ENCODE measurements at places on chromosomes 7 and 10.
A peak's percentile ranks its signal among the peaks of the same experiment; 100 is the strongest.

GRCh38 chr7:82729172-82730030, 285.8 kb upstream of the CACNA2D1 start:
- DNase-seq: peak; percentile 24

- DNase-seq: no peak
Measured at GRCh38 chr10:57694956-57695608, 572.6 kb downstream of the IPMK start.

DNA sequence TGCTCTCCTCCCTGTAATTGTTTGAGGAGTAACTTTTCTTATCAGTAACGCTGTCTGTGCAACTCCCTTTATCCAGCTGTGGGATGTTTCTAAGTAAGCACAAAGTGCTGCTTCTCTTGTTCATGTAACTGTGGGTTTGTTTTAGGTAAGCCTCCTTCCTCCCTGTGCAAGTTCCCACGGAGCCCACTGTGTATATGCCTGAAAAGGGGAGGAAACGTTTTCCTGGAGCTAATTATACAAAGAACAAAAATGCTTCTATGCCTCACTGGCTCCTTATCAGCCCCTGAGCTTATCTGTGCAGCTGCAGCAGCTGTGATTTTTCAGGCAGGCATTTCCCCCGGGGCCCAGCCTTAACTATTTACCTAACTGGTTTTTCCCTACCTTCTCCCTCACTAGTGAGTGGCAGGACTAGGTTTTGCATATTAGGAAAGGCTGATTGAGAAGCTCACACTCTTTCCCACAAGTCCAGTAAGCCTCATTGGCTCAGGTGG, 593.4 kb upstream of the GHITM start:
- DNase-seq: no peak

DNA sequence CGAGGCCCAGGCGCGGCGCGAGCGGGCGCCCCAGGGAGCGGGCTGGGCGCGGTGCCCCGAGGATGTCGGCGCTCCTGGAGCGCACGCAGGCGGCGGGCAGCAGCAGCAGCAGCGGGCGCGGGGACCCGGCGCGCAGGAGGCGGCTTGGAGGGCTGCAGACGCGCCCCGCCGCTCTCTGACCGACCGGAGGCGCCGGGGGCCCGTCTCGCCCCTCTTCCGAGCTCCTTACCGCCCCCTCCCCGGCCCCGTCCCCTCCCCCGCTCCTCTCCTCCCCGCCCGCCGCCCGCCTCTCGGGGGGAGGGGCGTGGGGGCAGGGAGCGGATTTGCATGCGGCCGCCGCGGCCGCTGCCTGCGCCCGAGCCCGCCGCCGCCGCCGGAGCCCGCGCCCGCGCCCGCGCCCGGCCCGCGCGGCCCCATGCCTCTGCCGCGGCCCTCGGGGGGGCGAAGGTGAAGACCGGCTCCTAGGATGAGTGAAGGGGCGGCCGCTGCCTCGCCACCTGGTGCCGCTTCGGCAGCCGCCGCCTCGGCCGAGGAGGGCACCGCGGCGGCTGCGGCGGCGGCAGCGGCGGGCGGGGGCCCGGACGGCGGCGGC, at the start of gene NRG3:
NRG3 (plus strand) TSS at position 320 of the 592 bp plus-strand sequence.
- DNase-seq: no peak

- no peak for DNase-seq
Measured at GRCh38 chr7:158536871-158537515, 50.6 kb downstream of the PTPRN2 start.

- peak; percentile 16 for DNase-seq
Measured at GRCh38 chr10:100895346-100895745, 17.4 kb upstream of the SLF2 start.

- DNase-seq: peak; percentile 60
Measured at GRCh38 chr10:133442191-133442966, 11.4 kb upstream of the SCART1 start.

GRCh38 chr7:106371629-106372028, 86.8 kb upstream of the NAMPT start:
- no peak for DNase-seq

- no peak for DNase-seq
Measured at GRCh38 chr7:156499247-156499881, 141.2 kb upstream of the RNF32 start.

GRCh38 chr10:131746785-131747184, 154.0 kb upstream of the PPP2R2D start:
- DNase-seq: no peak

DNA sequence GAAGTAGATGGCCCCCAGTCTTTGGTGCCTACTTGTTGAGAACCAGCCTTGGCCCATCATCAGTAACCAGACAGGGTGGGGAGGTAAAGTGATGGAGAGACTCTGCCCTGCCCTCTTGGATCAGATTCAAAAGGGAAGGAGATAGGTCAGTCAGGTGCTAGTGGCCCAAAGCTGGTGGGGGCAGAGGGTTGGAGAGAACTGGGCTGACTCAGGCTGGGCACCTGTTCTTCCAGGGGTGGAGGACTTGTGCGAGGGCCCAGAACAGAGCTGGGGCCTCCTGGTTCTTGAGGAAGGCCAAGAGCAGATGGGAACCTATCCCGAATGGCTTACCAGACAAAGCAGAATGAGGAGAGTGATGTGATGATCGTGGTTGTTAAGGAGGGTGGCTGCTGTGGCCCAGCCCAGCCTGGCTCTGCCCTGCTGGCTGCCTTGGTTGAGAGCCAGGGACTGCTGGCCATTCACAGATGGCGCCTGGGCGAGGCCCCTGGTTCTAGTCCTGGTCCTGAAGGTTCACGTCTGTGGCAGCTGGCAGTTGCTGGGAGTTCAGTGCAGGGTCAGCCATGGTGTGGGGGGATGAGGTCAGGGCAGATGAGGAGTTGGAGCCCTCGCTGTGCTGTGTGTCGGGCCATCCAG, 36.6 kb downstream of the PALD1 start:
- DNase-seq: no peak

GRCh38 chr10:7487528-7487927, 76.7 kb upstream of the SFMBT2 start:
- no peak for DNase-seq

GRCh38 chr10:123151737-123152135, 2.5 kb upstream of the BUB3 start:
- no peak for DNase-seq

DNA sequence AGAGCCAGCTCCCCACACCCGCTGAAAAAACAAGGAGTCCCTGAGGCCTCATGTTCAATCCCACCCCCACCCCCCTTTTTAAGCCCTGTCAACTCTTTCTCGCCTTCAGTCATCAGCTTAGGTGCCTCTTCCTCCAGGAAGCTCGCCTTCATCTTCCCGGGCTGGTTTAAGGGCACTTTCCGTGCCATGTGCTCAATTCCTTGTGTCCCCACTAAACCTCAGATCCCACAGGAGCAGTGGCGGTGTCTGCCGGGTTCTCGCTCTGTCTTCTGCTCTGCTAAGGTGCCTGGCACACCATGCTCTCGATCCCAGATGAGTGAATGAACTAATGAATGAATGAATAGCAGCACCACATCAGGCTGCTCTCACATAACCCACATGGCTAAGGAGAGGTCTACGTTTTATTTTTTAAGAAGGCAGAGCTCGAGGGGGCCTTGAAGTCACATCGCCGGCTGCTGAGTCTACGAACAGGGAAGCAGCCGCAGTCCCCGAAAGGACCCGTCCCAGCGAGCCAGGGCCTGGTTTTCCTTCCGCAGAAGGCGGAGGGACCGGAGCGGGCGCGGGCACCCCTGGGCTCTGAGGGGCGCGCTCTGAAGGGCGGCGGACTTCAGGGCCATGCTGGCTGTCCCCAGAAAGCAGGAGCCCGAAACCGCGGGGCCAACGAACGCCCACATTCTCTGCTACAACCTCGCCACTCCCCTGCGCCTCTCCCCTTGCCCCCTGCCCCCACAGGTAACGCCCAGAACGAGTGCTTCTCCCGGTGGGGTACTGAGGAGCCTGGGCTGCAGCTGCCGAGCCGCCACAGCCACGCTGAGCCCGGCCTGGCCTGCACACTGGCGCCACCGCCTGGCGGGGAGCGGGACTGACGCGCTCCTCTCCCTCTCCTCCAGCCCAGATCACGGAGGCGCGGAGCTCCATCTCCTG, 73.4 kb upstream of the KCNMA1 start:
- peak; percentile 76 for DNase-seq

- DNase-seq: no peak
Measured at GRCh38 chr7:39616138-39616537, 7.2 kb upstream of the RALA start.

GRCh38 chr10:16727666-16728065, 89.6 kb downstream of the RSU1 start:
- DNase-seq: no peak

- DNase-seq: no peak
Measured at GRCh38 chr10:97711640-97712572, 1.6 kb upstream of the MARVELD1 start.

DNA sequence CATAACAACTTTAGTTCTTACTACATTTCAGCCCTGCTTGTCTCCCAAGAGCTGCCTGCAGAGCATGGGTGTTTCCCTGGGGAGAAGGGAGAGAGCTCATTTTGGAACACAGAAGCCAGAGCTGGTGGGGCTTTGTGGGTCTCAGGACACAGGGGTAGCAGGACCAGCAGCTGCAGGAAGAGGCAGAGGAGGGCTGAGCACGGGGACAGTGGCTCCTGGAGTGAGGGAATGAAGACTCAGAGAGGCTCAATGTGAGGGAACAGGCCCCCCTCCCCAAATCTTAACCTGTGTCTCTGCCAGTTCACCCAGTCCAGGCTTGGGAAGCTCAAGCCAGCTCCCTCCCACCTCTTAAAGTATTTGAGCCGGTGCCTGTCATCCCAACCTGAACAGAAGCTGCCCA, 50.0 kb downstream of the CHST3 start:
- no peak for DNase-seq

- no peak for DNase-seq
Measured at GRCh38 chr7:387132-388022, 97.4 kb downstream of the FOXL3 start.

DNA sequence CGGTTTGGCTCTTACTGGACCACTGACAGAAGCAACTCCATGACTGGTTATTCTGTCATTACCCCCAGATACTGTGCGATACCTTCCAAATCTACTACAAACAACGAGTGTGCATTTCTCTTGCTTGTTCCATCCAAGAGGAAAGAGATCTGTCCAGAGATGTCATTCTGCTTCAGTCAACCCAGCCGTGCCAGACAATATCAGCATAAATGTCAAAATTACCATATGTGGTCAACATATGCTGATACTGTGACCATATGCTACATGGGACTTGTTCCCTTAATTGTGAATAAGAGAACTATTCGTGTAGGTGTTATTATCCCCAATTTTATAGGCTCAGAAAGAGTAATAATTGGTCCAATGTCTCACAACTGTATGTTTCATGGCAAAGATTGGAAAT, 143.2 kb upstream of the PRSS1 start:
- no peak for DNase-seq

- DNase-seq: no peak
Measured at GRCh38 chr7:6170571-6171531, 101.6 kb downstream of the CYTH3 start.

DNA sequence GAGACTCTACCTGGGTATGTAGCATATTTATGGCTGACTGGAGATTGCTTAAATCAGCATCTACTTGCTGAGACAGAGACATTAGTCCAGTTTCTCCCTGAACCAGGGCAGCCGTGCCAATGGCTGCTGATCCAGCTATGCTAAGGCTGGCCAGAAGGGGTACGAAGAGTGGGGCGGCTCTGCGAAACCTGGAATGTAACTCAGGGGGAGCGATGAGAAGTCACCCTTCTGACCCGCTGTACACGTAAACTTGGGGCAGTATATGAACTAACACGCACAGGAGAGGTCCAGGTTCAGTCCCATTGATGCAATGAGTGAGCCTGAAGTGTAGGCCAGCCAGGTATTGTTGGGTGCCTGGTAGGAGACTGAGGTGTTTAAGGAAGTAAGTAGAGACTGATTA, 73.7 kb downstream of the PRR15 start:
- no peak for DNase-seq

GRCh38 chr7:100449190-100449795, 13.0 kb upstream of the PPP1R35 start:
- DNase-seq: no peak

- DNase-seq: no peak
Measured at GRCh38 chr7:41928781-41929180, 225.9 kb upstream of the INHBA start.

DNA sequence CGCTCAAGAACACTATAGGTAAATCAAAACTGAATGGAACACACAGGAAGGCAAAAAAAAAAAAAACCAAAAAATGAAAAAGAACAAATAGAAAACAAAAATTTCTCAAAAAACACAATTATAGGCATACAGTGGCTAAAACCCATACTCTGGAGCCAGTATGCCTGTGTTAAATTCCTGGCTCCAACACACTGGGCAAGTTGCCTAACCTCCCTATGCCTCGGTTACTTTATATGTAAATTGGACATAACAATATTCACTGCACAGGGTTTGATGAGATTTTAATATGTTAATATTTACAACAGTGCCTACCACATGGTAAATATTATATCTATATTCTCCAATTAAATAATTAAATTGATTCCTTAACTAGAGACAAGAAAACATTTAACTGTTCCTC, 217.1 kb downstream of the HTR7 start:
- no peak for DNase-seq

DNA sequence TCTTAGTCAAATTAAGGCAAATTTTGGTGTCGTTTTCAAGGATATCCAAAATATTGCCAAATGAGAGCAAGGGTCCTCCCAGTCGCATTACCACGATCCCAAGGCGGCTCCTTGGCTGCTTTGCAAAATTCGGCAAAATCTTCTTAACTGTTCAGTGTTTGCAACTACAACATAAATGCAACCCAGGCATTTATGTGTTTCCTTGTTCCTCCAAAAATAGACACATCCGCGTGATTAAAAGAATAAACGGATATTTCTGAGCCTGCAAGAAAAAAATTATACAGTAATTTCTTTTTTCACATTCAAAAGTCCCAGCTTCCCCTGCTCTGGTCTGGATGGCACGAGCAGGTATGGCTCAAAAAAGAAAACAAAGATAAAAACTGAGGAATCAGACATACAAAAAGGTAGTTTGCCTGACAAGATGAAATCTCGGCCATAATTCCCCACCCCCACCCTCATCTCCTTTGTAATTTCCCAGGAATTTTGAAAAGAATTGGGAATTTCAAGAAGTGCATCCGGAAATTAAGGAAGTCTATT, 6.0 kb downstream of the SKIDA1 start:
- no peak for DNase-seq

All from activated CD8-positive, alpha-beta T cell treated with anti-CD3 and anti-CD28 coated beads, Interleukin-2, amount 10 ng/mL, durations not matched to agents 7 days and 5 days (primary cell).